Bronchial epithelial cell (primary cell): ENCODE measurements at places on chromosomes 7 and 10.
A peak's percentile ranks its signal among the peaks of the same experiment; 100 is the strongest.

DNA sequence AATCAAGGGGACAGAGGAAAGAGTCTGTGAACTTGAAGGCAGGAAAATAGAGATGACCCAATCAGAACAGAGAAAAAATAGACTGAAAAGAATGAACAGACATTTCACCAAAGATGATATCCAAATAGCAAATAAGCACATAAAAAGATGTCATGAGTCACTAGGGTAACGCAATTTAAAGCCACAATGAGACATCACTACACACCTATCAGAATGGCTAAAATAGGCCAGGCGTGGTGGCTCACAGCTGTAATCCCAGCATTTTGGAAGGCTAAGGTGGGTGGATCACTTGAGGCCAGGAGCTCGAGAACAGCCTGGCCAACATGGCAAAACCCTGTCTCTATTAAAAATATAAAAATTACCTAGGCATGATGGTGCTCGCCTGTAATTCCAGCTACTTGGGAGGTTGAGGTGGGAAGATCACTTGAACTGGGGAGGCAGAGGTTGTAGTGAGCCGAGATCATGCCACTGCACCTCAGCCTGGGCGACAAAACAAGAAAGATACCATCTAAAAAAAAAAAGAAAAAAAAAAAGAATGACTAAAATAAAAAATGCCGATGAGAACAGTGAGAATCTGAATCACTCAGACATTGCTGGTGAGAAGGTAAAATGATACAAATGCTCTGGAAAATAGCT, 100.9 kb downstream of the LHPP start:
- peak; percentile 69 for DNase-seq

DNA sequence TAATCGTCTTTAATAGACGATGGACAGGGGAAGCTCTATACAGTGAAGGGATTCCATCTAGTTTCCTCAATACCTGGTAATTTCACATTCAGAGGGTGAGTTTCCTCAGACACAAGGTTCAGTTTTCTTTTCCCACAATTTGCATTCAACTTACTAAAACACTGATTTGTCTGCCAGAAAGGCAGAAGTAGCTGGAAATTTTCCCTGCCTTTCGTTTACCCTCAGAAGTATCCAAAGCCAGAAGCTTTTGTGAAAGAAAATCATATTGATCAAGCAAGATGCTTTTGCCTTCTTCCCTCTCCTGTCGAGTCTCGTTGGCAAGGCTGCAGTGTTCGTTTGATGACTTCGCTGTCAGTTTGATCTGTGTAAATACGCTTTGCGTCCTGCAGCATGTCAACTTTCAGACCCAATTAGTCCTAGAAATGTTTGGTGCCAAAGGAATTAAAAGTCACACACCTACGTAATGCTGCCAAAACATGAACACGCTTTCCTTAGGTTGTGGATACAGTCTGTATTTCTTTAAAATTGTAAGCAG, 631.9 kb upstream of the FOXK1 start:
- DNase-seq: no peak

DNA sequence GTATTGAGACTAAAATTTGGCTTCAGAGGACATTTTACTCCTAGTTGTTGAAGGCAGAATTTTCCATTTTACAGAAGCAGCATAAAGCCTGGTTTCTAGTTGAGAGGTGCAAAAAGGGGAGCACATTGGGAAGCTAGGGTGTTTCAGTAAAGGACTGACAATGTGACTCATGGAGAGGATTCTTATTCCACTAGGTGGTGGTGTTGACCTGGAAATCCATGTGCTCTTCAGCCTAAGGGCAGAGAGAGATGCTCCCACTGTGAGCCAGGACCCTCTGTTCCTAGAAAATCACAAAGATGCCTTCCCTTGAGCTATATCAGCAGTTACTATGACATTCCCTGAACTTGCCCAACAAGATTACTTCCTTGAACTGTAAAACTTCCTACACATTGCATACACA, 687.8 kb downstream of the IPMK start:
- peak; percentile 46 for DNase-seq

DNA sequence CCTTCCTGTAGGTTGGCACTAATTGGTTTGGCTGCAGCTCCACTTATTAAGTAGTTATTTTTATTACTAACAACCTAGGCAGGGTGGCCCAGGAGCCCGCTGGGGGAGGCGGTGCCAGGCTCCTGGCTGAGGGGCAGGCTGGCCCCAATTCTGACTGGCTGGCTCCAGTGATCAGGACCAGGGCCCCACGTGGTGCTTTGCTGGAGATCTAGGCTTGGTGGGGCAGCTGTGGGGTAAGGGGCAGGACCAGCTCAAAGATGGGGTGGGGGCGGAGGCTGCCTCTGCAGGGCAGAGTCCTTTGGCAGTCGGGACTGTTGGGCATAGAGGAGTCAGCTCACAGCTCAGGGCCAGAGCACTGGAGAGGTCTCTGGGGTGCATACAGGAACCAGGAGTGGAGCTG, 2.4 kb downstream of the ASL start:
- DNase-seq: no peak

DNA sequence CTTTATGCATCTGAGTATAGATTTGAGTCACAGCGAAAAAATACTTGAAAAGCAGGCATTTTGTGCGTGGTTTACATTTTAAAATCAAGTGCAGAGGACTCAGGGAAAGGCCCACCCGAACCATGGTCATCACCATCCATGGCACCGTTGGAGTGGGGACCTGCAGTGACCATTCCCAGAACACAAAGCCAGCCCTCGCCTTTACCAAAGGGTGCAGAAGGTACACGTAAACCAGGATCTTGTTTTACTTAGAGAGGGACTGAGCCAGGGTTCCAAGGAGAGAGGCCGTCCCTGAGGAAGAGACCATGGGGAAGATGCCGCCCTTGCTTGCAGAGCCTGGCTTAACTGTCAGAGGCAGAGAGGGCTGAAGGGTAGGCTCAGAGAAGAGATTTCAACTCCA, 12.0 kb upstream of the CNPY1 start:
- no peak for DNase-seq

DNA sequence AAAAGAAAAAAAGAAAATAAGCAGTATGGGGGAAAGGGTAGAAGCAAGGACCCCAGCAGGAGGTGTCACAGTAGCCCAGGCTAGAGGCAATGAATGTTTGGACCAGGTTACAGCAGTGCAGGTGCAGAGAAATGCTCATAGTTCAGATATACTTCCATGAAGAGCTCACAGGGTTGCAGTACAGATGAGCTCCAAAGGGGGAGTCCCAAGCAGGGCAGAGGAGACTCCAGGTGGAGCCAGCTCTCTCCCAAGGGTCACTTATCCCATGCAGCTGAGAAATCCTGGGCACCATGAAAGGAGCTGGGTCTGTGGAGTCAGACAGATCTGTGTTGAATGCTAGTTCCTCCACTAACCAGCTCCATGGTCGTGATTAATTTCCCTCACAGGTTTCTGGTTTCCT, 174.9 kb downstream of the C7orf25 start:
- DNase-seq: peak; percentile 21
